OCI-LY7 (cell line): ENCODE measurements at places on chromosomes 13 and 19.
A peak's percentile ranks its signal among the peaks of the same experiment; 100 is the strongest.

- no peak for DNase-seq
These were observed 58.6 kb upstream of the SPRY2 start for GRCh38 chr13:80399340-80400163.

GRCh38 chr13:77359171-77359570, 32.3 kb upstream of the MYCBP2 start:
- DNase-seq: no peak

GRCh38 chr19:6577476-6578125, 13.3 kb downstream of the CD70 start:
- peak; percentile 96 for DNase-seq

DNA sequence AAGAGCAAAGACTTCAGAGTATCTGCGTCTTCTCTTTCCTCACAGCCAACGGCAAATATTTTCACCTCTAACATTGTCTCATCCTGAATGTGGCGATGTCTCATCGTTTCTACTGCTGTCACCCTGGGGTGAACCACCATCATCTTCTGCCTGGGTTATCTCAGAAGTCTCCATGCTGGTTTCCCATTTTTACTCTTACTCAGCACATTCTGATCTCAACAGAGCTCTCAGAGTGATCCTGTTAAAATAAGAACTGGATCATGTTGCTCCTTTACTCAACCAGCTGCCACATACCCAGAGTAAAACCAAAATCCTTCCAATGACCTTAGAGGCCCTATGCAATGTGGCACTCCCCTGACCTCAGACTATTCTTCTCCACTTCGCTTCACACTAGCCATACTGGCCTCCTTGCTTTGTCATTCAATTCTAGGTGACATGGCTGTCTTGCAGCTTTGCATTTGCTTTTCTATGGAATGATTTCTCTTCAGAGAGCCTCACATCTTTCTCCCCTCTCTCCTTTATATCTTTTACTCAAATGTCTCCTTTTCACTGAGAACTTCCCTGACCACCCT, 7.8 kb upstream of the OLFM4 start:
- DNase-seq: no peak

DNA sequence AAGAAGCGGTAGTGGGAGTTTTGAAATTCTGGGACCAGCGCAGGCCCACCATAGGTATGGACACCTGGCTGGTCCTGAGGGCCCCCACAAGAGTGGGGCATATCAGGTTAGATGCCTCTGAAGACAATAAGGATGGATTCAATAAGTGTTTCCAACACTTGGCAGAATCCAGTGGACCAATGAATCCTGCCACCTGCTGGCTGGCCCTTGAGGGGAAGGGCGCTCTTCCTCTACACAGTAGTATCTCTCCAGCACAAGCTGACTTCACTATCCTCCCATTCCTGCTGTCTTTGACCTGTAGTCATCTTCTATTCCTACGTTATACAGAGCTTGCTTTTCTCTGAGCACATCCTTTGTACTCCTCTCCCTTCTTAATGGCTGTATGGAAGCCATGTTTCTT, 199.7 kb upstream of the TSHZ3 start:
- peak; percentile 1 for DNase-seq

DNA sequence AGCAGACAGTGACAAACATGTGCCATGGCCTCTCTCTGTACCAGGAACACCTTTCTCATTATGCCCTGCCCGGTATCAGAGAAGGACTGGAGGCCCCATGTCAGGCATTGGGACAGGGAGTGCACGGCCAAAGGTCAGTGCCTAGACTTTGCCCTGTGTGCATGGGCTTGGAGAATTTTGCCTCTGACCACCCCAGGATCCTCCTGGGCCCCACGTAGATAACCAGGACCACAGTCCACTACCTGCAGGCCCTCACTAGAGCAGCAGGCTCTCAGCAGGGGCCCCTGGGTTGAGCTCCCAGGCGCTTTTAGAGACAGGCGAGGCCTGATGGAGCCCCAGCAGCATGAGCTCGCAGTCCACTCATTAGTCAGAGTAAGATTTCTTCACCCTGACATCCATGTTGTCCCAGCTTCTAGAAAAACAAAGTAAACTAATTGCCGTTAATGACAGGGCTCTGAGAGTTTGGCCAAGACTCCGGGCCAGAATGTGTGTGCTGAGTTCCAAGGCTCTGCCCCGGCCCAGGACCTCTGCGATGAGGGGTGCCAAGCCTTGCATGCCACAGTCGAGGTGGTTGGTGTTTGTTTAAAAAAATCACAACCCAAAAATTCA, 42.7 kb downstream of the CAPN12 start:
- DNase-seq: no peak

GRCh38 chr13:88246239-88246638, 575.1 kb downstream of the SLITRK5 start:
- DNase-seq: no peak

DNA sequence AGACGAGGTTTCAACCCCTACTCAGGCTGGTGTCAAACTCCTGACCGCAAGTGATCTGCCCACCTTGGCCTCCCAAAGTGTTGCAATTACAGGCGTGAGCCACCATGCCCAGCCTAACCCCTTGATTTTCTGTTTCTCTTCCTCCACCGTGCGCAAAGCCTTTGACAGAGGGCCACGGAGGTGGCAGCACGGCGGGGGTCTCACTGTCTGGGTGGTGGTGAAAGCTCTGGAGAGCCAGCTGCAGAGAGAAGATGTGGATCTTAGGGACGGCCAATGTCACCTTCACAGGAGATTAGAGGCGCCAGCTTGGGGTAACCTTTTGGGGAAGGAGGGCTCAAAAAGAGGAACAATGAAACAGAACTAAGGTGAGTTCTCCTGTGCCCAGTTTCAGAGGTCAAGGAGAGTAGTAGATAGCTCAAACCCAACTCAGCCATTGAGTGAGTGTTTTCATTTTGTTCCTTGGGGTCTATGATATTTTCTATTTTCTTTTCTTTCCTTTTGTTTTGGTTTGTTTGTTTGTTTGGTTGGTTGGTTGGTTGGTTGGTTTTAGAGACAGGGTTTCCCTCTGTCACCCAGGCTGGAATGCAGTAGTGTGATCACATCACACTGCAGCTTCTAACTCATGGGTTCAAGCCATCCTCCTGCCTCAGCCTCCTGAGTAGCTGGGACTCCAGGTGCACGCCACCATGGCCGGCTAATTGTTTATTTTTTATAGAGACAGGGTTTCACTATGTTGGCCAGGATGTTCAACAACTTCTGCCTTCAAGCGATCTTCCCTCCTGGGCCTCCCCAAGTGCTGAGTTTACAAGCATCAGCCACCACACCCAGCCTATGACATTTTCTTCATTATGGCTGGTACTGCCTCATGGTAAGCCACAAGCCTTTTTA, 37.7 kb downstream of the GPR42 start:
- DNase-seq: peak; percentile 19

GRCh38 chr13:48653472-48653939, at the start of gene CYSLTR2:
Gene CYSLTR2, plus strand, starts transcription at chr13:48653929. Its CDS starts 52,889 bp downstream, at chr13:48706818.
- DNase-seq: no peak

- DNase-seq: no peak
These were observed 24.7 kb downstream of the NFIX start for GRCh38 chr19:13020002-13020414.

GRCh38 chr19:55497763-55498162, 9.5 kb downstream of the SSC5D start:
- no peak for DNase-seq

DNA sequence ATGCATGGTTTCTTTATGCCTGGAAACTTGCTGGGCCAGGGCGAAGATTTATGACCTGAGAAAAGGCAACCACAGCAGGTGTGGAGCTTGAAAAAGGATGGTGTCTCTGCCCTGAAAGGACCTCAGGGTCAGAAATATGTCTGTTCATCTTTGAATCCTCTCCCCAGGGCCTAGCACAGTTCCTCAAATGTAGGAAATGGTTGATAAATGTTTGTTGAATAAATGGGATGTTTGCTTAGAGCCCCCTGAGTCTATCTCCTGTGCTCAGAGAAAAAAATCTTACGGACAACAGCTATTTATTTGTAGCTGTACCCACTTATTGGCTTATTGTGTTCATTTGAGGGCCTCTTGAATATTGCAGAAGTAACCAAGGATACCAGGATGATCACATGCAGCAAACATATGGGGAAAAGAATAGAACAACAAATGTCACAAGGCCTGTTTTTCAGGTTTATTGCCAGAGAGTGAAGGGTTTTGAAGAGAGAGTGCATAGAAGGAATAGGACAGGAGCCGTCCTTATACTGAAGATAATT, 114.5 kb downstream of the KLF5 start:
- DNase-seq: no peak

- DNase-seq: peak; percentile 33
These were observed 78.3 kb downstream of the CYSLTR2 start for GRCh38 chr13:48731957-48732569.

DNA sequence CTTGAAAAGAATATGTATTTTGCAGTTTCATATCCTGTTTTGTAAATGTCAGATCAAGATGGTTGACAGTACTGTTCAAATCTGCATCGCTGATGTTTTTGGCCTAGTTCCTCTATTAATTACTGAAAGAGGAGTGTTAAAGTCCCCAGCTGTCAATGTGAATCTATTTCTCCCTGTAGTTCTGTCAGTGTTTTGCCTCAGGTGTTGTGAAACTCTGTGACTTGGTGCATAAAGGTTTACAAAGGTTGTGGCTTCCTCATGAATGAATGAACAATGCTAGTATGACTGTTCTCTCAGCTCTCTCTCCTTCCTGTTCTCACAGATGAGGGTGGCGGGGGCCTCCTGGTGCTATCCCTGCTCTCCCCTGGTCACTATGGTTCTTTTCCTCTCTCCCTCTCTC, 142.4 kb downstream of the MYCBP2 start:
- DNase-seq: peak; percentile 67

- no peak for DNase-seq
These were observed 498 bp upstream of the RBM26 start for GRCh38 chr13:79406597-79406908.

- DNase-seq: no peak
These were observed 836.1 kb upstream of the PCDH20 start for GRCh38 chr13:62251734-62252133.

- no peak for DNase-seq
These were observed 189.1 kb downstream of the FGF14 start for GRCh38 chr13:102212729-102213128.

- DNase-seq: no peak
These were observed 6.6 kb upstream of the DHDH start for GRCh38 chr19:48926909-48927308.

DNA sequence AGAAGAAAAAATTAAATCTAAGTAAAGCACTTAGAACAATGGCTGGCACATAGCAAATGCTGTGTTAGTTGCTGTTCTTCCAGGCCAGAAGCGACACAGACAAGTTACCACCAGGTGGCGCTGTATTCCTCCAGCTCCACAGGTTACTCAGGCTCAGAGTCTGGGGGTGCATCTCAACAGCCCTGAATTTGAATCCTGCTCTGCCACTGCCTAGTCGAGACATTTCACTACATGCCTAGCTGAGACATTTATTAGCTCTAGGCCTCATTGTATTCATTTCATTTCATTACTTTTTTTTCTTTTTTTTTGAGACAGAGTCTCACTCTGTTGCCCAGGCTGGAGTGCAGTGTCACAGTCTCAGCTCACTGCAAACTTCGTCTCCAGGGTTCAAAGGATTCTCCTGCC, 16.4 kb upstream of the CYP2B6 start:
- DNase-seq: peak; percentile 75

DNA sequence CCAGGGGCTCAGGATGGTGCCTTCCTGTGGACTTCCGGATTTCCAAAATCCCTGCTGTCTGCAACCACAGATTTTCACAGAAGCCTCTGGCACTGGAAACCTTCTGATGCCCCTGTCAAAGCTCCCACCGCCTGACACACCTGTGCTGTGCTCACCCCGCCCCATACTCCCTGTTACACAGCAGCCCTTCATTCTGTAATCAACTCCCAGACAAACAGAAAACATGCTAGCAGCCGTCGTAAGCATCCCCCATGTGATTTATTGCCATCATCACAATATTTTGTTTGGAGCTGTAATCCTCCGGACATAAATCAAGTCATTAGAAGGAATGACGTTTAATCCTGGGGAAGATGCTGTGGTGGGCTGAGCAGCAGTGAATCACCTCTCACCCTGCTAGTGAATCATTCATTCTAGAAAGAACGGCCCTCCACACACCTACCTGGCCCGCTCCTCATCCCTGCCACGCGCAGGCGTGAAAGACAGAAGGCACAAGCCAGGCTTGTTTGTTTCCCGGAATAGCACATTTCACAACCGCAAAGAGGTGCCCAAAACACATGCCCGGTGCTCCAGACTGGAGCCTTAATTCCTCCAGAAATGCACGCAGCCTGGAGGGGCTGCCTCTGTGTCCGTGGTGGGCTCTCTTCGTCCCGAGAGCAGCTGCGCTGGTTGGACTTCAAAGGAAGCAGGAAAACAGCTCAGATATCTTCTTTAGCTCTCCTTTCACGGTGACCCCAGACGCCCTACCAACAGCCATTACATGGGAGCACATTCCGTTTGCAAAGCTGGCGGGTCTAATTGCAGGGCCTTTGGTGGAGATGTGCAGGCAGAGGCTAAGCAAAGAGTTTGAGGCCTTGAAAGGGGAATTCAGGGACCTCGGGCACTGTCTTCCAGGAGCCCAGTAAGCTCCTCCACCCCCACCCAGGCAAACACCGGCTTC, 41.3 kb upstream of the KCTD15 start:
- no peak for DNase-seq

DNA sequence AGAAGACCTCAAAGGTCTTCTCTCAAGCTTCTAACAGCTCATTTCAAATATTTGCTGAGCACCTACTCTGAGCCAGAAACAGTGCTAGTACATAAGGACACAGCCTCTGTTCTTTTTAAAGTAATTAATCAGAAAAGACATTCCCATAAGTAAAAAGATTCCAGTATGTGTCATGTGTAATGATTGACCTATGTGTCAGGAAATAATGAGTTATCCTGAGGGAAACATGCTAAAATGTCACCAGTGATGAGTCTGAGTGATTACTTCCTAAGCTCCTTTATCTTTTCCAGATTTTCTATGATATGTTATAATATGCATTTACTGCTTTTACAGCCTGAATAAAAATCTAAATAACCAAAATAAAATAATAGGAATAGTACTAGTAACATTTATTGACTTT, 107.6 kb downstream of the SLC25A15 start:
- no peak for DNase-seq

GRCh38 chr13:114179087-114179658, at the start of gene CFAP97D2:
Gene CFAP97D2, plus strand, starts transcription at chr13:114179257. Its CDS starts 74 bp downstream, at chr13:114179331.
- no peak for DNase-seq

DNA sequence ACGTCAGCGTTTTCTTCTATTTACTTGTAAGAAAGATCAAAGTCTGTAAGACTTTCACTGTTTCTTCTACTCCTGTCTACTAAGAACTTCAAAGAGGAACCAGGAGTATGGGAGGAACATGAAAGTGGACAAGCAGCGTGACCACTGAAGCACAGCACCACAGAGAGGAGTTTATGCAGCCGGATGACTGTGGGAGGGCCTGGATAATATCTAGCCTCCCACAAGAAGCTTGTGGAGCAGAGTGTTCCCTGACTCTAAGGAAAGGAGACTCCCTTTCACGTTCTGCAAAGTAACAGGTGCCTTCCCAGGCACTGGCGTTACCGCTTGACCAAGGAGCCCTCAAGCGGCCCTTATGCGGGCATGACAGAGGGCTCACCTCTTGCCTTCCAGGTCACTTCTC, 83.6 kb upstream of the PDCD5 start:
- no peak for DNase-seq
